ENCODE measurements at places on chromosomes 12 and 14.

DNA sequence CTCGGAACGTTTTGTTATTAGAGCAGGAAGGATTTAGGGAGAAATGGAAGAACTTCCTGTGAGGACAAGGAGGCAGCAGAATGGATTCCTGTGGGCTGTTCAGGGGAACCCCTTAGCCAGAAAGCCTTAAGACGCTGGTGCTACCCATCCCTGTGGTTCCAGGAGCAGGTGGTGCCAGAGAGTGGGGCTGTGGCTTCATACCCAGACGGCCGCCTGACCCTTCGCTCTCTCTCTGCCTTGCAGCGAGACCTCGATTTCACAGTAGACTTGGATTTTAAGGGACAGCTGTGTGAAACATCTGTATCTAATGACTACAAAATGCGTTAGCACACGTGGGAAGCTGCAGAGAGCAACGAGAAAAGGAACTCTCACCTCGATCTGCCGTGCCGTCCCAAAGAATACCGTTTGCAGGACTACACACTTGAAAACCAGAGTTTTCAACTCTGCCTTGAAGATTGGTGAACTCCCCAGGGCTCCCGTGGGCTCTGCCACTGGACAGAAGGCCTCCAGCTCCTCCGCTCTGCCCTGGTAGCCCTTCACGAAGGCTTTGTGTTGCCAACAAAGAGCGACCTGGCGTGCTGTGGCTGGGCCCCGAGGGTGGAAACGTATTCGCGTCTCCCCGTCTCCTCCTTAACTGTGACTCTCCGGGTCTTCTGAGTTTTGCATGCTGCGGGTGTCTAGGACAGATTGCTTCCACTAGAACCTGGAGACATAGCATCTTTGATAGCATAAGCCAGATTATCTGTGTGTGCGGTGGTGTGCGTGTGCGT, 102.0 kb downstream of the PRMT8 start:
- DNase-seq, result no peak

DNA sequence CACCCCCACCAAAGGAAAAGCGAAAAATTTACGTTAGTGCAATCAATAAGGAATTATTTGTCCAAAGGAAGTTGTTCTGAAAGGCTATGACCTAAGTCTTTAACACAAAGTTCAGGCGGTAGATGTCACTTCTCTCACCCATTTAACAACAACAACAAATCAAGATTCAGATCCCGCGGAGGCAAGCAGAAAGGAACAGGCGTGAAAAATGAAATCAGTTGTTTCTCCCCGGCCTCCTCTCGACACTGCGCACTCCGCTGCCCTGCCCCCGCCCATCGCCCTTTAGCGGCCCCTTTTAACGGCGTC, 1.4 kb downstream of the DENND5B start:
- DNase-seq, result no peak

GRCh38 chr14:93759719-93760307, 28.5 kb downstream of the PRIMA1 start:
- no peak for DNase-seq

DNA sequence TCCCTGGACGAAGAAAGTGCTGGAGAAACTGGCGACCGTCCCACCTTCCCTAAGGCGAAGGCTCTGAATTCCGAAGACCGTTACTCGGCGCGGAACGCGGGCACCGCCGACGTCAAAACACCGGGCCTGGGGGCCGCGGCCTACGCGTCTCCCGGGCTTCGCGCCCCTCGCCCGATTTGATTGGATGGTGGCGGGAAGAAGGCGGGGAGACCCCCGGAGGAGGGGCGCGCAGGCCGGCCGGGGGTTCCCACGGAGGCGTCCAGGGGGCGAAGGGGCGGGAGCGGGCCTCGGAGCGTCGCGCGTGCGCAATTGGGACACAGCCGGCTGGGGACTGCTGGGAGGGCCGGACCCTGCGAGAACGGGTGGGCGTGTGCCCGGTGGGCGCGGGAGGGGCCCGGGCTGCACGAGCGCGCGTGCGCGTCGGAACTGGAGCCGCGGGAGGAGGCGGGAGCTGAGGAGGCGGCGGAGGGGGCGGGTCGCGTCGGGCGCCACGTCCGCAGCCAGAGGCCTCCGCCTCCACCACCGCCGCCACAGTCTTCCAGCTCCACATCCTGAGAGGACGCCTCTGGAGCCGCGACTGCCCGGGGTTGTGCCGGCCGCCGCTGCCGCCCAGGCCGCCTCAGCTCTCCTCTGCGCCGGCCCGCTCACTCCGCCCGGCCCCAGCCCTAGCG, at the start of gene TMEM263:
Gene TMEM263, plus strand, starts transcription at position 531 of the 671 bp plus-strand sequence. CDS start 11,210 bp downstream, outside the sequence.
- DNase-seq, result peak; percentile 93

GRCh38 chr14:44990533-44990932, 28.5 kb downstream of the TOGARAM1 start:
- DNase-seq, result no peak

GRCh38 chr12:71430756-71431155, 8.8 kb upstream of the LGR5 start:
- DNase-seq, result no peak

DNA sequence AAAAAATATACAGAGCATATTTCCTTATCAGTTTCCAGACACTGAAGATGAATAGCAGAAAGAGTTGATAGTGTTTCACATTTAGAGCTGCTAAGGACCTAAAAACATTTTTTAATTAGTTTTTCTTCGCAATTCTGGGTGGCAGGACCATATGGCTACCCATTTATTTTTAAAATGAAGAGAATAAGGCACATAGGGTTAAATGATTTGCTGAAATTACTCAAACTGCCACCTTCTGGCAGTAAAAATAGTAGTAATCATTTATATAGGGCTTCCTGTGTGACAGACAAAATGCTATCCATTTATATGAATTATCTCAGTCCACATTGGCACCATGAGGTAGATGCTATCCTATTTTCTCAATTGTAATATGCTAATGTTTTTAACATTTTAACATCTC, 108.6 kb upstream of the CCDC196 start:
- DNase-seq, result no peak

GRCh38 chr12:106029532-106029931, 109.2 kb downstream of the NUAK1 start:
- no peak for DNase-seq

GRCh38 chr12:19792028-19792427, 352.7 kb downstream of the AEBP2 start:
- no peak for DNase-seq

- no peak for DNase-seq
Measured at GRCh38 chr14:94934276-94934810, 164.4 kb upstream of the GSC start.

DNA sequence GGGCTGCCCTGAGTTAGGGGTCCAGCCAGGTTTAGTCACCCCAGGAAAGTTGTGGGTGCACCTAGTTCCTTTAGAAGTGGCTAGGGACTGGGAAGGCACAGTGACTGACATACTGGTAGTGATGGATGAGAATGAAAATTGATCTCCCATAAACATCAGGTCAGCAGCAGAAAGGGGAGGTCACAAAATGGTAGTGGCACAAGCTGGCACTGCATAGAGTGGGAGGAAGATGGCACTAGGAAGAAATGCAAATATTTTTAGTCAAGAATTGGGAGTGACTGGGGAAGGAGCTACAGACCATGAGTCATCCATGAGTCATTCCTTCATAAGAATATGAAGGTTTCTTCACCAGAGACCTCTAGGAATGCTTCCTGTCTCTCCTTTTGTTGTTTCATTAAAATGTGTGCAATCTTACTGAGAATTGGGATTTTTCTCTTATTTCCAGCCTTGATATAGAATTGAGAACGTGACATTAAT, 198.3 kb upstream of the AMIGO2 start:
- no peak for DNase-seq

DNA sequence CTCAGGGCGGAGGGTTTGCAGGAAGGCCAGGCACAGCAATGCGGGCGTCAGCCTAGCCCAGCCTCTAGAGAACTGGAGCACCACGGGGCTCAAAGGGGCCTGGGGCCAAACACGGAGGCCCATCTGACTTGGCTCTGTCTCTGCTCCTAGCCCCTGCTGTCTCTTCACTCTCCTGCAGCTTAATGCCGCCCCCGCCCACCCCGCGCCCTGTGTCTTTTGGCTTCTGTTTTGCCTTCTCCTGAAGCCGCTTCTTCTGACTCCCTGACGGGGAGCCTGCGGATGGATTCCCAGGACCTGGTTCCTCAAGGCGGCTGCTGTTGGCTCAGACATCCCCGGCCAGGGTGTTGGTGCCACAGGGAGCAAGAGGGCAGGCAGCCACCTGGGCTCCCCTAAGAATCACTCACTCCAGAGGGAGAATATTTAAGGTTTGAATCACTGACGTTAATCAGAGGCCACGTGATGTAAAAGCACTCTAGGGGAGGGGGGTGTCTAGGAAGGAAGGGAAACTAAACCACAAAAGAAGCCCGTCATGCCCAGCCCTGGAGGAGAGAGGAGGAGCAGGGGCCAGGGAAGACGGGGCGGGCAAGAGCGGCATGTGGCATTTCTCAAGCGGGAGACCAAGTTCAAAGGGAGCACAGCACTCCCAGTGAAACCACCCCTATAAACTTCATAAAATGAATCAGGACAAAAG, 36.9 kb upstream of the PRMT8 start:
- DNase-seq, result no peak

GRCh38 chr14:26870722-26871617, 273.1 kb upstream of the NOVA1 start:
- DNase-seq, result peak; percentile 49

GRCh38 chr12:92064422-92064821, 81.2 kb downstream of the BTG1 start:
- peak; percentile 64 for DNase-seq

DNA sequence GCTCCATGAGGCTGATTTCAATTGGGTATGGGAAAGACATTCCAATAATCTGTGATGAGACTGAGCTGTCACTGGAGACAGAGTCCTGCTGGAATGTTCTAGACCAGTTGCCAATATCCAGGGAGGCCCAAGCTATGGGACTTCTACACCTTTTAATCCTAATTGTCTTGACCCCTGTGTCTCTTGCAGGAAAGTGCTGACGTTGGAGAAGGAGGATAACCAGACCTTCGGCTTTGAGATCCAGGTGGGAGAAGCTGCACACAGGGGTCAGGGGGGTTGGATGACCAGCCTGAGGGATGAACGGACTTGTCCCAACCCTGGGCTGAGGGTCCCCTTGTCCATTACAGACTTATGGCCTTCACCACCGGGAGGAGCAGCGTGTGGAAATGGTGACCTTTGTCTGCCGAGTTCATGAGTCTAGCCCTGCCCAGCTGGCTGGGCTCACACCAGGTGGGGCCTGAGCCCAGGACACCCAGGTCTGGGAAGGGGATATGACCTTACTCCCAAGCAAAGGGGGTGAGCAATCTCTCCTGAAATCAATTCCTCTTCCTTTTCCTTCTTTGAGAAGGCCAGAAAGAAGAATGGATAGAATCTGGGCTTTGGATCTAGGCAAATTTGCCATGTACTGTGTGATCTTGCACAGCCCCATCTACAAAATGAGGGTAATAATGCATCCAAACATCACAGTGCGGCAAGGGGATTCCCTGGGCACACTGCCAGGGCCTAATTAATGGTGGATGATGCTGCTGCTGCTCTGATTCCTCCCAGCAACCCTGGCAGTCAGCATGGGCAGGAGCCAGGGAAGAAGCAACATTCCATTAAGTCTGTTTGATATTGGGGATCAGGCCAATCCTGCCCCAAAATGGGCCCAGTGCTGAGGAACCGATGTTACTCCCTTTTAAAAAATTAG, 4.2 kb downstream of the TAMALIN start:
- peak; percentile 90 for DNase-seq

DNA sequence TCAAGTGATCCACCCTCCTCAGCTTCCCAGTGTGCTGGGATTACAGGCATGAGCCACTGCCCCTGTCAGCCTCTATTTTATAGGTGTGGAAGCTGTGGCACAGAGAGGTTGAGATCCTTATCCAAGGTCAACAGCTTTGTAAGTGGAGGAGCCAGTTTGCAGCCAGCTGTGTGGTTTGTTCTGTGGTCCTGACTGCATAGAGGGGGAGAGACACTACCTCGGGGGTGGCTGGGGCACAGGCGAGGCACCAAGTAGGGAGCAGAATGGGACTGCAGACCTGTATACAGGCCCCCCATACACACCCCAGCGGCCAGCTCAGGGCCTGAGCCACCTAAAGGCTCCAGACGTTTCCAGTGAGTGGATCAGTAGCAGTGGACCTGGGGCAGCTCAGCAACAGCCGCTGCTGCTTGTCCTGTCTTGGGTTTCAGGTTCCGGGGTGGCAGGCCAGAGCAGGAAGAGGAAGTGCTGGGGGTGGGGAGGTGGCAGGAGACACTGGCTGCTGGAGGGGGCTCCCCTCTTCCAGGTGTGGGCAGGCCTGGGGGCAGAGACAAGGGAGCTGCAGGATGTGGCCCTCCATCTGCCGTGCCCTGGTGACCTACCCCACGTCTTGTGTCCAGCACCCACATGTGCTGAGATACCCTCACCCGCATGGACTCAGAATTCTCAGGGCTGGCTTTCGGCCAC, 11.0 kb downstream of the ORAI1 start:
- DNase-seq, result no peak

- DNase-seq, result no peak
Measured at GRCh38 chr14:48723841-48724495, 862.2 kb downstream of the RPS29 start.

DNA sequence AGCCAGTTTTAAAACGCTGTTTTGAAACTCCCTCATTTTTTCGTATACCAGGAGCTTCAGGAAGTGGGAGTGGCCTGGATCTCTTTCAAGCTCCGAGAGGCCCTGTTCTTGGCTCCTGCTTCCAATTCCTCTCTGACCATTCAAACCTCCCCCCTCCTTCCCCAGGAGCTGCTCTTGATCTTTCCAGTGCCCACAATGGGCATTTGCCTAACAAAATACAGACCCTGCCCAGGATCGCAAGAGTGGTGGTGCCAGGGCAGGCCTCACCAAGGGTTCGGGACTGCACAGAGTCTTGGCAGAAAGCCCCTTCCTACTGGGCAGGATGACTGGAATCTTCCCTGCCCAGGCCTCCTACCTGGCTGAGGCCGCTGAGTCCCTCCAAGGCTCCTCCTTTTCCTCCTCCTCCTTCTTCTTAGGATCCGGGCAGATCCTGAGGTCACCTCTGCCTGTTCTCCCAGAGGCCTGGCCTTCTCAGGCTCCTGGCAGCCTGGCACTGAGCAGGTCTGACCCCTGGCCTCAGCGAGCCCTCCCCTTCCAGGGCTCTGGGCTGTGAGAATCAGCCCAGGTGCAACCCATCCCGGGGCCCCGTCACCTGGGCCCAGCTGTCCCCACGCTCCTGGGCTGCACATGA, 46.9 kb upstream of the NOS1 start:
- DNase-seq, result no peak

GRCh38 chr12:92257261-92257660, 111.6 kb upstream of the BTG1 start:
- DNase-seq, result no peak

GRCh38 chr12:93234641-93235040, 143.1 kb upstream of the NUDT4 start:
- DNase-seq, result no peak

GRCh38 chr14:60977847-60978246, 3.0 kb downstream of the TRMT5 start:
- DNase-seq, result peak; percentile 2

GRCh38 chr12:67780580-67781084, 132.1 kb downstream of the DYRK2 start:
- DNase-seq, result no peak

DNA sequence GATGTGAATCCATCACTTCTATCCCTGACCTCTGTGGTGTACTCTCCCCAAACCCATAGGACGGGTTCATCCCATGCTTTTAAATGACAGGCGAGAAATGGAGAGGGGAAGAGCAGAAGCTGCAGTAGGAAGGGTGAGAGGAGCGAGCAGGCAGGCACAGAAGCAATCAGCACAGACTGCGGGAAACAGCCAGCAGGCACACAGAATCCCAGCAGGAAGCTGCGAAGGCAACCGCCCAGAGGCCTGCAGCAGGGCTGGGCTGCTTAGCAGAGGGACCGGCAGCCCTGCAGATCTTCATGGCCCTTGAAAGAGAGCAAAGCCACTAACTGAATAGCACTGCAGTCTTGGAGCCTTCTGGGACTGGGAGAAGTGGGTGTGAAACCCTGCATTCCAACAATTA, 287.0 kb upstream of the FKBP4 start:
- DNase-seq, result no peak

All from COR-L47 (cell line).